Nephron progenitor cell (in vitro differentiated cells): ENCODE measurements at places on chromosomes 3 and 15.

GRCh38 chr3:136008732-136009470 lies 43.4 kb downstream of the PPP2R3A start:
- no peak for DNase-seq

DNA sequence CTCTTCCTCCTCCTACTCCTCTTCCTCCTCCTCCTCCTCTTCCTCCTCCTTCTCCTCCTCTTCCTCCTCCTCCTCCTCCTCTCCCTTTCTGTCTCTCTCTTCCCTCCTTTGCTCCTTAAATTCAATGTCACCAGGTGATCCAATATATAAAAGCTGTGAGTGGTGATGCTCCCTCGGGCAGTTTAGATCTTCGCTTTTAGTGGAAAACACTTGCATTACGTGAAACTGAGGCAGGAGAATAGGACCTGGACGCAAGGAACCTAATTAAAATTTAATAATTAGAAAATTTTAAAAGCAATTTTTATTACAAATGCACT lies 279.7 kb downstream of the XXYLT1 start:
- no peak for DNase-seq

GRCh38 chr3:180802837-180803236 lies 109.6 kb upstream of the FXR1 start:
- DNase-seq = no peak

- DNase-seq = no peak
Observed at GRCh38 chr3:74288761-74289160, 325.7 kb downstream of the CNTN3 start.

- no peak for DNase-seq
Observed at GRCh38 chr15:62359416-62359815, 194.3 kb upstream of the C2CD4B start.

DNA sequence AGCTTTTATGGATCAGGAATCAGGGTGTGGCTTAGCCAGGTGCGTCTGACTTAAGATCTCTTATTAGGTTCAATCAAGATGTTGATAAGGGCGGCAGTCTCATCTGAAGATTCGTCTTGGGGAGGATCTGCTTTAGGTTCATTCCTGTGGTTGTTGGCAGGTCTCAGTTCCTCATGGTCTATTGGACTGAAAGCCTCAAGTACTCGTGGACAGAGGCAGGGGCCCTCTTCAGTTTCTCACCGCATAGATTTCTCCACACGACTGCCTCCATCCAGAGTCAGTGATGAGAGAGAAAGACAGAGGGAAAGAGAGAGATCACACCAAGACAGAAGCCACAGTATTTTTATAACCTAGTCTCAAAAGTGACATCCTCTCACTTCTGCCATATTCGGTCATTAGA lies 9.4 kb downstream of the MEX3B start:
- no peak for DNase-seq

- DNase-seq = peak; percentile 80
Observed at GRCh38 chr15:67833710-67834511, 5.9 kb downstream of the RNU6-1 start.

GRCh38 chr15:60326824-60327654 lies 70.7 kb downstream of the ANXA2 start:
- DNase-seq = peak; percentile 30
